ENCODE measurements at places on chromosomes 11 and 22. TPM values are rescaled to one million over a fixed set of nuclear protein-coding genes. Genes with fewer than 3 reads are reported as not detected.

Gene UBQLN3
- 0.46 TPM for total RNA-seq

Gene PRODH
- 10.1 TPM for total RNA-seq

Gene OR4C15
- not detected for total RNA-seq

Gene ENTHD1
- total RNA-seq, result not detected

Gene BIK
- total RNA-seq, result 0.46 TPM

Gene SGSM1
- 17.3 TPM for total RNA-seq

Gene RFPL2
- 2.5 TPM for total RNA-seq

Gene MPEG1
- total RNA-seq, result 3.0 TPM

Gene GPHA2
- total RNA-seq, result not detected

Gene OPCML
- total RNA-seq, result 72.9 TPM
